ENCODE measurements at places on chromosomes 12 and 14.

- no peak for DNase-seq
Measured at GRCh38 chr12:571795-572531, 91.3 kb downstream of the NINJ2 start.

- no peak for DNase-seq
Measured at GRCh38 chr12:70757830-70758493, 120.7 kb upstream of the PTPRB start.

GRCh38 chr14:51328064-51328771 lies 88.2 kb downstream of the TMX1 start:
- no peak for DNase-seq

GRCh38 chr12:52285172-52285745 lies 6.1 kb downstream of the KRT81 start:
- no peak for DNase-seq

DNA sequence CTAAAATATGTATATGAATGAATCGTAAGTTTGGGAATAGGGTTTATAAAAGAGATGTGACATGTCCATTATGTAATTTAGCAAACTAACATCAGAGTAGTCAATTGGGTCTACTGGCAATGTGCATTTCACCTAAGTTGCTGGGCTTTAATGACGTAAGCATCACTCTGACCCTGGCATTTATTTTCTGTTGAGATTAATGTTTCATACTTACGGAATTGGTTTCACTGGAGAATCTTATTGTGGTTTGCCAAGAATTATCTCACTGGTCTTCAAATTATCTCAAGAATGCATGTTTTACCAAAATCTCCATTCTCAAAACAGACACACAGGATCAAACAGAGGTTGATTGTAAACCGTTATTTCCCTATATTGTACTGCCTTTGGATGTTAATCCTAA lies 437.1 kb downstream of the NPAS3 start:
- no peak for DNase-seq

DNA sequence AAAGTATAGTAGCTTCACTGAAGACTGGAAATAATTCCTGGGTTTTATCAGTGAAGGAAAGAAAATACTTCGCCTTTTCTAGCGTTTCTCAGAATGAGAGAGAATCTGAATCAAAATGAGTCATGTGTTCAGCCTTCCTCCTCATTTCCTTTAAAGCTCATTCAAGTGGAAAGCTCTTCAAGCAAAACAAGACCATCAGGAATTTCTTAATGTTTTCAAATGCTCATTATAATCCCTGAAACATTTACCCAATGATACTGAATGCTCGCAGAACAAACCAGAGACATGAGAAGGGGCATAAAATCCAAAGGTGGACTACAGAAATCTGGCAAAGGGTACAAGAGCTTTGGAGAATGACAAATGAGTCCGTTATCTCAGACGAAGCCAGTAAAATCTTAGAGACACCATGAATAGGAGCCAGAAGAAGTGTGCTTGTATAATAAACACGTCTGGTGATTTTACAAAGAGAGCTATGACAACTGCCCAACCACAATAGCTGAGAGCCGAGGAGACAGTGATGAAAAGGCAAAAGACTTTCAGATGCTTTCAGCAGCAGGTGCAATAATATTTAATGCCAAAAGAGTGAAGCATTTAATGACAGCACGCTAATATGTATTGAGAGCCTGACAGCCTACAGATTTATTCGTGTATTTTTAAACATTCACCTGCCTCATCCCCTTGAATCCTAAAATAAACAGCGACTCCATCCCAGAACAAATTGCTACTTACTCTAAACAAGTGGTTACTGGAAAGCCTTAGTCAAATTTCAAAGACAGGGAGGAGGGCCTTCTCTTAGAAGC lies 19.0 kb downstream of the SPRING1 start:
- no peak for DNase-seq

DNA sequence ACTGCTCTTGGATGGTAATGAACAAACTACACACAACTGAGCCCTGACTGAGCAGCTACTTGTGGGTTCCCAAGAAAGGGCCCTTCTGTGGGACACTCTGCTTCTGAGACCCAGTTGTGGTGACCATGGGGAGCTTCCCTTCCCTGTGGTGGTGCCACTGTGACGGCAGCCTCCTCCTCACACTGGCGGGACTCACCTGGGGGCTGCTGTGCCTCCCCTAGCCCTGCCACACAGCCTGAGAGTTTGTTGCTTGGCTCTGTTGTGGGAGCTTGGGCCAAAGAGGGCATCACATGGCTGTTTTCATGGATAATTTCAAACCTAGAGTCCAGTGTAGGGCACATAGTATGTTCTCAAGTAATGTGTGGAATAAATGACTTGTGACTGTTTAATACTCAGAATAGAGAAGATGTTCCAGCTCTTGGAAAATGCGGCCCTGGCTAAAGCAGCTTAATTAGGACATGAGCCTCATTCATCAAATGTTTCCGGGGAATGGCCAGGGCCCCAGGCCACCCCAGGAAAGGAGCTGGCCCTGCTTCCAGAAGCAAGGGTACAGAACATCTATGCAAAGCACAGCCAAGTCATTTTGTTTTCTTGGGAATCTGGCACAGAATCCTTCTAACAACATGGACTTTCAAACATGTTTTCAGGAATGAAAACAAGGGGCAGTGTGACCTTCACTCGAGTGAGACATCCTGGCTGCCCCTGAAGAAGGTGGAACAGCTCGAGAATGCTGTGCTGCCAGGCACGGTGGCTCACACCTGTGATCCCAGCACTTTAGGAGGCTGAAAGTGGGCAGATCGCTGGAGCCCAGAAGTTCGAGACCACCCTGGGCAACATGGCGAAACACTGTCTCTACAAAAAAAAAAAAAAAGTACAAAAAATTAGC lies 21.2 kb downstream of the ZFYVE21 start:
- DNase-seq = no peak

DNA sequence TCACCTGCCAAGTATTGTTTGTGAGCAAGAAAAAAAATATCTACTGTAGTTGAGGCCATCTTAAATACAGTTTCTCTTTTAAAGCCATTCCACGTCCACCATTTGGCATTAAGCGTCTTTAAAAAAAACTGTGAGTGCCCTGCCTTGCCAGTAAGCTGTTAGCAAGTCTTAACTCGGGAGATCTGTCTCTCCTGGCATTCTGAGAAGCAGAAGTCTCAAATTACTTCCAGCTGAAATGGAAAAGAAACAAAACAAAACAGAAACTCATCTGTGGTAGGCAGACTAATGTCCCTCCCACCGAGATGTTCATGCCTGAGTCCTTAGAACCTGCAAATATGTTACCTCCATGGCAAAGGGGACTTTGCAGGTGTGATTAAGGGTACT lies 126.2 kb downstream of the CRADD start:
- DNase-seq = no peak

DNA sequence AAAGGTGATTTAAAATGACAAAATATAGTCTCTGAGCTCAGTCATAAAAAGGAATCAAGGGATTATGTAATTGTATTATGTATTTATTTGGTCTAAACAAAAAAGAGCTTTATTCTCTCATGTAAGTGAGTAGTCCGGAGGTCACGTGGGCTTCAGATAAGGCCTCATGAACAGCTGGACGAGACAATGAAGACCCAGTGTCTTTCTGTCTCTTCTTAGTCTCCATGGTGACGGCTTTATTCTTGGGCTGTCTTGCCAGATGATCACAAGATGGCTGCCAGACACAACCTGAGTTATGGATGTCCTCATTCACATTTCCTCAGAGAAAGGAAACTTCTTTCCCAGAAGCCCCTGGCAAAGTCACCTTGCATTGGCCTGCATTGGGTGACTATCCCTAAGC lies 98.6 kb downstream of the ARF6 start:
- DNase-seq = no peak

DNA sequence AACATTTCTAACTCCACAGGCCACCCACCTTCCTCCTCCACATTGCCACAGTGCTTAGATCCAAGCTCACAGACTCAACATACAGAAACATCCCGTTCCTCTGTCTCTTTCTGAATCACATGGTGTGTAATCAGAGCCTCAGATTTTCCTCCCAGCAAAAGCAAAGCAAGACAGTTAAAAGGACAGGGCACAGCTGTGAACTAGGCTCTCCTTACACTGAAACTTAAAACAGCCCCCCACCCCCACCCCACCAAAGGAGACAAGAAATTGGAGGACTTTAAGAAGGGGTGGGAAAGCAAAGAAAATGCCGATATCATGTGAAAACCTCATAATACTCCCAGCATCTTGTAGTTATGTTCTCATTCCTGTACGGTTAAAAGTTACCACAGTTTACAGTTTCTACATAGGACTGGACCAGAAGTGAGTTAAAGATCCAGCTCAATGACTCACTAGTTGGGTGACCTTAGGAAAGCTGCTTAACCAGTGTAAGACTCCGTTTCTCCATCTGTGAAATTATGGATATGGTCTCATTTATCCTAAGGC lies 4.8 kb downstream of the YBX3 start:
- DNase-seq = no peak

GRCh38 chr12:3945671-3946070 lies 72.5 kb upstream of the PARP11 start:
- DNase-seq = no peak

GRCh38 chr12:3419558-3419957 lies 71.4 kb upstream of the PRMT8 start:
- DNase-seq = no peak

DNA sequence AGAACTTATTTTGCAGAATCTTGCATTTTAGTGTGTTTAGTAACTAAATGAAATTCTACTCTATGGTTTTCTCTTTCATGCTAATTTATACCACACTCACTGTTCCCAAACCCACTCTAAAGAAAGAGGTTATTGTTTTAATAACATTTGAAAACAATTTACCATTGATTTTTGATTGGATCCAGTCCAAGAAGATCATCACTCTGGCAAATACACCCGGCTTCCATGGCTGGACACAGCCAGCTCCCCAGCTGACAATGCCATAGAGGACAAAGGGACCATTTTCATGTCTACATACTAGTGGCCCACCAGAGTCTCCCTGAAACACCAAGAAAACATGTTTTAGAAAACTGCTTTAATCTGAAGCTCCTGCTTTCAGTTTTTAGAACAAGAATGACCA lies 42.4 kb downstream of the OVCH1 start:
- no peak for DNase-seq

DNA sequence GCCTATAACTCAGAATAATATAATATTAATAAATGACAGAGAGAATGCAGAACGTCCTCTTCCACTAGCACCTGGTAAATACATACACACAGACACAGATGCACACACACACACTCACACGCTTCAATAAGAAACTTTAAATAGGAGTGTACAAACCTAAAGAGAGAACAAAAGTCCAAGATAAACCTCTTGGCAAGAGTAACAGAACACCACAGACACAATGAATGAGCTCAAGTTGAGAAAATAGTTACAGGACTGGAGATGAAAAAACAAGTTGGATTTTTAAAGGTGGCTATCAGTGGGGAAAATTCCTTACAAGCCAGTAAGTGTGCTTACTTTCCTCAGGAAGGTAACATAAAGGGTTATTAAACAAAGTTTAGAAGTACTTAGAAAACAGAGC lies 35.2 kb downstream of the CRY1 start:
- no peak for DNase-seq

DNA sequence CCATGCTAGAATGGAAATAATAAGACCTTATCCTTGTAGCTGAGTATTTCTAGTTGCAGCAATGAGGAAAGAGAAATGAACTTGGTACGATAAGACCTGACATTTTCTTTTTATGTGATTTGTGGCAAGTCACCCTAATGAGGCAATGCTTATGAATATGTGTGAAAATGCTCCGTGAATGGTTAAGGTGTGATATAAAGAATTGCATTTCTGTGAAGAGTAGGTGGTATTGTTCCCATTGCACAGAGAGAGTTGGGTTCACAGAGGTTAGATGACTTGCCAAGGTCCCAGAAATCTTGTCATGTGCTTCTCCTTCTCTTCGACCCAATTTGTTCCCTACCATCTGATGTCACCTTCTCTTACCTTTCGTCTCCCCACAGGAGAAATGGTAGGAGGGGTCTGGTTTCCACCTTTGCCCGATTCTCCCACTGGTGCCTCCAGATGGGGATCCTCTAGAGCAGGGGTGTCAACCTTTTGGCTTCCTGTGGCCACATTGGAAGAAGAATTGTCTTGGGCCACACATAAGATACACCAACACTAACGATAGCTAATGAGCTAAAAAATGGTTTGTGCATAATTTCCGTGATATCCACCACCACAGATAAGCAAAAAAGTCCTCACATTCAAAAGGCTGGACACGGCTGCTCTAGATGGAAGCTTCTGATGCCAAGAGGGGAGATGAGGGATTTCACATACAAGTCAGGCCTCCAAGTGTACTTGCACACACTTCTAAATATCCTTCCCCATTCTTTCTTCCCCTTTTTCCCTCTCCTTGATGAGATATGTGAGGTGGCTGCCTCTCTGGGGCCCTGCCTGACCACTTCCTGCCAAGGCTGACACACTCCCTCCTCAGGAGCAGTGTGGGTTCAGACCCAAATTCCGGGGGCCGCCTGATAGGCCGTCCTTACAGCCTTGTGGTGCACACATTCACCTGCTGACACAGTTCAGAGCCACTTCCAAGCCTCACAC lies 96.1 kb downstream of the PLXNC1 start:
- no peak for DNase-seq

GRCh38 chr14:74922752-74923401 lies at the start of gene RPS6KL1:
Gene RPS6KL1, minus strand, starts transcription at chr14:74923260. Its CDS starts 1,719 bp downstream, at chr14:74921541.
- peak; percentile 25 for DNase-seq

- DNase-seq = no peak
Measured at GRCh38 chr14:90562652-90563051, 165.8 kb downstream of the CALM1 start.

GRCh38 chr14:34425095-34425851 lies 36.8 kb downstream of the SPTSSA start:
- no peak for DNase-seq

GRCh38 chr12:50569321-50569720 lies 64.5 kb downstream of the DIP2B start:
- DNase-seq = no peak

DNA sequence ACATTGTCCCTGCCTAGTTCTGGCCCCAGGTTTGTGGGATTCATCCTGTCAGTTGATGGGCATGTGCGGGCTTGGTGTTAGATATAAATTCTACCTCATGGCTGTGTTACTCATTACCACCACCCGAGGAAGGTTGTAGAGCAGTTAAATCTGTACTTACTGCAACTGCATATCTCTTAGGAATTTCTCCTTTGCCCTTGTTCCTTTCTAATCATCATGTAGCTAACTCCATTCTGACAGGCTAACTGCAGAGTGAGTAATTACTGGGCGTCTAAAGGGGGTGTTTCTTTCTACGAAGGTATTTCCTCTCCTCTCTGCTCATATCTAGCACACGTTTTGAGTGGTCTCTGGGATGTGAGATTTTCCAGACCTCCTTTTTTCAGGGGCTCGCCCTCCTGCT lies 1076.7 kb downstream of the TMTC2 start:
- DNase-seq = no peak

- no peak for DNase-seq
Measured at GRCh38 chr12:41627476-41627875, 439.4 kb downstream of the PDZRN4 start.

DNA sequence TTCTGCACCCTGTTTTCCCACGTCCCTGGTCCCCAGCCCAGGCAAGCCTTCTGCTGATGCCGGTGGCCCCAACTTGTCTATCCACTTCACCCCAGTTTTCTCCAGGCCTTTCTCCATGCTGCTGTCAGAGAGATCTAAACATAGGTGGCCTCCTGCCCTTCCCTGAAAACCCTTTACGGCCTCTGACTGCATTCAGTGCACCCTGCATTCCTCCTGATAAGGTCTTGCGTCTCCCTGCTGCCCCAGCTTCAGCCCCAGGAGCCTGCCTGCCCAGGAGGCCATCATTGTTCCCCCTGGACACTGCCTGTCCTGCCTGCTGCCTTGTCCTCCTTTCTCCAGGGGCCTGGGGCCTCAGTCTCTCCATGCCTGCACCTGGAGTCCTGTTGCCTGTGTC lies 29.8 kb downstream of the TRAF3 start:
- DNase-seq = no peak

- no peak for DNase-seq
Measured at GRCh38 chr12:123690191-123690840, 19.4 kb downstream of the TCTN2 start.

All from stimulated activated CD8-positive, alpha-beta memory T cell treated with anti-CD3 and anti-CD28 coated beads, Interleukin-12 subunit alpha, Interleukin-12 subunit beta, amount 100 ng/mL, for 1 hour (primary cell).